GM04503 (cell line): ENCODE measurements at places on chromosomes 12 and 14.

DNA sequence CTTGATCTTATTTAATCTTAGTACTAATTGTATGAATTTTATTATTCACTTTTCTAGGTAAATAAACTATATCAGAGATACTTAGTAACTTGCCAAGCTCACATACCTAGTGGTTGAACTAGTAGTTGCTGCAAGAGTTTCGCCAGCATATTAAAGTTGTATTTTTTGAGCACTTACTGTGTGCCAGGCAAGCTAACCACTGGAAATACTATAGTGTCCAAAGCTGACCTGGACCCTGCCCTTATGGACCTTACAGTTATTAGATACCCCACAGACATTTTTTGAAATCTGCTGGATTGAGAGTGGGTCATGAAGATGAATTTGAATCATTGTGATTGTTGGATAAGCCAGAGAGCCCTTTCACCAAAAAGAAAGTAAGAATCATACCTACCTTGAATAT, 125.0 kb downstream of the RAD51B start:
- DNase-seq = no peak

DNA sequence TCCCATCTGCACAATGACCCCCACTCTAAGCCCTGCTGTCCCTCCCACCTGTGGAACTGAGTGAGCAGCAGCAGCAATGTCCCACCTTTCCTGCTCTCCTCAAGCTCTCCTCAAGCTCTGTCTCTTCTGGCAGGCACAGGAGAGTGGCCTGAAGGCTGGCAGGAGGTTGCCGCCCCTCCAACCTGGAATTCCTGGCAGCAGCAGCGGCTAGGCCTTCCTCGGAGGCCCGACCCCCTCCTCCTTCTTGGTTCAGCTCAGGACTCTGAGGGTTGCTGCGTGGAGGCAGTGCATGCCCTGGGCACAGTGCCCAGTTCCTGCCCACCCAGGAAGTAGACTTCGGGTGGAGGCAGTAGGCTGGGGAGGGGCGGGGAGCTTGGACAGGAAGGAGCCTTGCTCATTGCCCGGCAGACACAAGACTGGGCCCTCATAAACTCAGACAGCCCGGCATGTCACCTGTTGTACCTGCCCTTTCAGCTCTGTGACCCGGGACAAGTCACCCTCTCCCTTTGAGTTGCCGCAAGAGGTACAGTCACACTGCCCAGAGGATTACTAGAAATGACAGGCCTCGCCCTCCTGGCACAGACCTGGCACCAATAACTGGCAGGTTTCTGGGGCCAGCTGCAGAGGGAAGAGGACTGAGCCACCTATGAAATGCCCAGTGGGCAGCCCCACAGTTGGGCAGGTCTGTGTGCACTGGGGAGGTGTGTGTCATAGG, 2.1 kb upstream of the SERPINA1 start:
- DNase-seq = no peak

DNA sequence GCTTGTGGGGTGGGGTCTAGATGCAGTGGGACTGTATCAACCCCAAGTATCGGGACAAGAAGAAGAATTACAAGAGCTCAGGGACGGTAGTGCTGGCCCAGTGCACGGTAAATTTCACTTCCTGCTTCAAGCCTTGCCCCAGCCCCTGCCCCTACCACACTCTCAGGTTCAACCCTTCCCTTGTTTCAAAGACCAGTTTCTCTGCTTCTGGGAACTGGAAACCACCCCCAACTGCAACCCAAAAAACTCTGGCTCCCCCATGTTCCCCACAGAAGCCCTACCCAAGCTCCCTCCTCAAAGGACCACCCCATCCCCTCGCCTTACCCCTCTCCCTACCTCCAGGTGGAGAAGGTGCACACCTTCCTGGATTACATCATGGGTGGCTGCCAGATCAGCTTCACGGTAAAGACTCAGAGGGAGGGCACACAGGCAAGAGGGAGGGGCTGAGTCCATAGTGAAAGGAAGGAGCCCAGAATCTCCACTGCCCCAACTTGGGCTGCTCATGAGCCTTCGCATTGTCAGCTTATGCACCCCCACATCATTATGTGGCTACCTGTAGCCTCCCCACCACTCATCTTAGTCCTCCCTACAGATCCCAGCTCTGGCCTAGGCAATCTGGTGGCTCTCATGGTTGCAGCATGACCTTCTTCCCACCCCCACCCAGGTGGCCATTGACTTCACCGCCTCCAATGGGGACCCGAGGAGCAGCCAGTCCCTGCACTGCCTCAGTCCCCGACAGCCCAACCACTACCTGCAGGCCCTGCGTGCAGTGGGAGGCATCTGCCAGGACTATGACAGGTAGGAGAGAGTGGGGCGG, 4.3 kb downstream of the CPNE6 start:
- no peak for DNase-seq

- DNase-seq = peak; percentile 45
Observed at GRCh38 chr12:112419297-112420133, 768 bp downstream of the PTPN11 start.

- DNase-seq = no peak
Observed at GRCh38 chr14:22097586-22098292, 424.1 kb upstream of the OR4E1 start.

DNA sequence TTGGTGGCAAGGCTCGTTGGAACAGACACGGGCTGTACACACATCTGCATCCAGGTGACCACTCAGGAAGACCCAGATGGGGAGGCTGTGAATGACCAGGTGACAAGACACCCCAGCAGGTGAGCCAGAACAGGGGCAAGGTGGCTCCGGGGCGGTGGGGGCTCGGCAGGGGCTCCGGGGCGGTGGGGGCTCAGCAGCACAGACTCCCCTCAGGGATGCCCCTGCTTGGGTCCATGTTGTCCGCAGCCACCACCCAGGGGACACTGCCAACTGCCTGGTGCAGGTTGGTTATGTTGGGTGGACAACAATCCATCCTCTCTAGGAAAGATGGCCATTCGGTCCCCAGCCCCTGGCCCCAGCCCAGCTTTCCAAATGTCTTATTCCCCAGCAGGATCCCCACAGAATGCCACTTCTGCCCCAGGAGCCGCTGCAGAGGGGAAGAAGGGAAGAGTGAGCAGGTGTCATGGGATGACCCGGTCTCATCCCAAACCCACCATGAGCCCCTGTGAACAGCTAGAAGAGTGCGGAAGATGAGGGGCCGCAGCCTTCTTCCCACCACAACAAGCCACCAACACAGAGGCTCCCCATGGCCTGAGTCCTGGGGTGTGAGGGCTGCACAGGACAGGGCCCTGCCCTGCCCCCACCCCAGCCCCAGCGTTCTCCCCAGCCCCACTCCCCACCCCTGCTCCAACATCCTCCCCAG, 31.4 kb upstream of the C14orf180 start:
- no peak for DNase-seq
